ENCODE measurements at places on chromosomes 2 and 18. TPM values are rescaled to one million over a fixed set of nuclear protein-coding genes. Genes with fewer than 3 reads are reported as not detected.

The RNF125 gene
- 18.7 TPM for total RNA-seq

The POMC gene
- 1.8 TPM for total RNA-seq

The ANKRD30B gene
- total RNA-seq = 0.09 TPM

The HMSD gene
- not detected for total RNA-seq

The RALBP1 gene
- total RNA-seq = 51.1 TPM

The COL4A4 gene
- total RNA-seq = 0.44 TPM

The FAHD2B gene
- 13.4 TPM for total RNA-seq

The MYCN gene
- 1.1 TPM for total RNA-seq

The PDE1A gene
- 3.9 TPM for total RNA-seq

The COL4A3 gene
- total RNA-seq = 0.16 TPM

DNA sequence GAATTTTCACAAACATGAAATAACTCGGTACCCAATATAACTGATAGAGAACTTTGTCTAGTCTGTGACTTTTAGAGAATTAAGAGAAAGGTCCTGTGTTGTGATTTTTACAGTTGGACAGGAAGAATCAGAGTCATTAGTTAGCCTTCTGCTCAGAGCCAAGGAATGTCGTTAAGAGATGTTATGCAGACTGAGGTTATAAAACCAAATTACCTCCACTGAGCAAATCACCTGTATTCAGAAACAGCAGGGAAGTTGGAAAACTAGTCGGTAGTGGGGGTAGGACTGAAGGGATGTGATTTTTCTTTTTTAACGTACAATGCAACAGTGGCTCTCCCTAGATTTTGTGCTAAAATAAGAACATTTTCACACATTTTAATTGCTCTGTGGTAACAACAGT lies 18.5 kb downstream of the TANK start:
- no peak for DNase-seq

- DNase-seq = peak; percentile 63
Observed at GRCh38 chr2:1707771-1708418, 36.4 kb downstream of the PXDN start.

DNA sequence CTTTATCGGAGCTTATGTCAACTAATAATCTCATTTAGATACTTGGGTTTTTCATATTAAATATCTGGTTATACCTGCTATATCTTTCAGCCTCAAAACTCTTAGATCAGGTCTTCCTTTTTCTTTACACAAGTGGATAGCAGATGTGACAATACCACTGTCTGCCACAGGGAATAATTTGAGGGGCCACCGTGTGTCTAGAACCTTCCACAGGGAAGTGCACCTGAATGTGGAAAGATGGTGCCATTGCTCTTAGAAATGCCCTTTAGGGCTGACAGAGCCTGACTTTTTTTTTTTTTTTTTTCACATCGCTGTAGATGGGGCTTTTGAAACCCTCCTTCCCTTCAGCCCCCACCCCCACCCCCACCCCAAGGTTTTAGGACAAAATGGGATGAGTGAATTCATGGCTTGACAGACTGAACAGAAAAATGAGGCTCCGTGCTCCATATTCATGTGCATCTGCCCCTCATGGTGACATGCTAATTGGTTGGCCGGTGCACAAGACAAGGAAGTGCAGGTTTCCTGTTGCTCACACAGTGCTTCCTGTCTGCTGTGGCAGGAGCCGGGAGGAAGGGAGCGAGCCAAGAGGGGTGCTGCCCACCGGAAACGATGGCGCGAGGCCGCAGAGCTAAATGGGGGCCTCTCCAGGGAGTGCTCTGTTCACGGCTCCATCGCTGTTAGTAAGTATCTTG lies 246.0 kb downstream of the LDLRAD4 start:
- peak; percentile 84 for DNase-seq

DNA sequence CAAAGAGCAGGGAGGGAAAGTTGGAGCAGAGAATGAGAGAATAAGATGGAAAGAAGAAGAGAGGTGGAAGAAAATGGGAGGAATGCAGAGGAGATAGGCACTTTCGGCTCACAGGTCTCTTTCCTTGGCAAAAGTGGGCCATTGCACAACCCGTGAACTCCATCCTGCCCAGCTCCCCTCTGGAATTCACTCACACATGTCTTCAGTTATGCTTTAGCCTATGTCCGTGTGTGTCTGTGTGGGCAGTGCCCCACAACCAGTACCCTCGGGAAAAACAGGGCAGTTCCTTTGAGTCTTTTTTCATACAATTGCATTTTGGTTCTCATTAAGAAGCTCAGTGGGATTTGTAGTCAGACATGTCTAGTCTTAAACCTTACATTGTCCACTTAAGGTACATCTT lies 34.5 kb downstream of the DTNA start:
- DNase-seq = no peak

- DNase-seq = no peak
Observed at GRCh38 chr2:97688062-97688827, 18.7 kb downstream of the C2orf92 start.

- no peak for DNase-seq
Observed at GRCh38 chr18:49029628-49030027, 78.9 kb upstream of the SMAD7 start.

DNA sequence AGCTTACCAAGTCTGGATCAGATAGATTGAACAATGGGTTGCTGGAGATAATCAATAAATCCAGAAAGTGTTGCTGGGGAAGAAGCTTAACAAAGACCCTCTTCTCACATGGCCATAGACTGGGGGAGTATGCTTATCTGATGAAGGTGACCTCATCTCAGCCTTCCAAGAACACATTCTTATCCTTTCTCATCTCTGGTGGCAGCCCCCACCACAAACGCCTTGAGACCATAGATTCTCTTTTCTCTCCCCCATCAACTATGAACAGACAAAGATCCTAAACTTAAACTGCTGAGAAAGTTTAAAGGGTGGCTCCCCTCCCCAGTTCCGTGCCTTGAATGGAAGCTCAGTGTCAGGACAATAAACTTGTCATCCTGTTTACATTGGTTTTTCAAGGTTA lies 428.7 kb upstream of the TRIB2 start:
- no peak for DNase-seq

- DNase-seq = no peak
Observed at GRCh38 chr2:145228506-145228905, 708.6 kb upstream of the ZEB2 start.

DNA sequence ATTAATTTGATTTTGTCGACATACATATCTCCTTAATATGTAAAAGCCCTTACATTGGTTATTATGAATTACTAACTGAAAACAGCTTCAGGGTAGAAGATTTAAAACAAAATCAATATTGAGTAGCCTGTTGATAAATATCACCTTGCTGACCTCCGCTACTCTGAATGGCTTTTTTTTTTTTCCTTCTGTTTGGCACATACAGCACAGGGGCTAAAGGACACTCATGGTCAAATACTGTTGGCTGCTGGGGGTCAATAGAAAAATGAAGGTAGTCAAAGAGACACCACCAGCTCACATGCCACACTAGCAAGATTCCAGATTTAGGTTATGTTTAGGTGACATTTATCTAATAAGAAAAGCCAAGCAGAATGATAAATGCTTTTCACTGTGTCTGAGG lies 1642.4 kb upstream of the SLC39A10 start:
- no peak for DNase-seq

DNA sequence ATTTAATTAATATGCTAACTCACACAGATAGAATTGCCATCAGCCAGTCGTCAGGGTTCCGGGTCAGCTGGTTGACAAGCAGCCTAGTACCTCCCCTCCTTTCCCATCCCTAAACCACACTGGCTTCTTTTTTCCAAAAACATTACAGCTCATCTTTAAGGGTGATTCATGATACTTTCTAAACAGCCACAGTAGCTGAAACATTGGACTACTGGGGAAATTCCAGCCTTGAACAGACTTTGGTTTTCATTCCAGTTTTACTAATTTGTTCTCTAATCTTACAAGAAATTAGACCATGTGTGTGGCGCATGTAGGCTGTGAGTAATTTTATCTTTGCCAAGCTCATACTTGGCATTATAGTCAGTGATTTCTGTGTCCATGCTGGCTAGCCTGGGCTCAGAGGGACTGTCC lies 110.8 kb downstream of the FMNL2 start:
- DNase-seq = no peak

DNA sequence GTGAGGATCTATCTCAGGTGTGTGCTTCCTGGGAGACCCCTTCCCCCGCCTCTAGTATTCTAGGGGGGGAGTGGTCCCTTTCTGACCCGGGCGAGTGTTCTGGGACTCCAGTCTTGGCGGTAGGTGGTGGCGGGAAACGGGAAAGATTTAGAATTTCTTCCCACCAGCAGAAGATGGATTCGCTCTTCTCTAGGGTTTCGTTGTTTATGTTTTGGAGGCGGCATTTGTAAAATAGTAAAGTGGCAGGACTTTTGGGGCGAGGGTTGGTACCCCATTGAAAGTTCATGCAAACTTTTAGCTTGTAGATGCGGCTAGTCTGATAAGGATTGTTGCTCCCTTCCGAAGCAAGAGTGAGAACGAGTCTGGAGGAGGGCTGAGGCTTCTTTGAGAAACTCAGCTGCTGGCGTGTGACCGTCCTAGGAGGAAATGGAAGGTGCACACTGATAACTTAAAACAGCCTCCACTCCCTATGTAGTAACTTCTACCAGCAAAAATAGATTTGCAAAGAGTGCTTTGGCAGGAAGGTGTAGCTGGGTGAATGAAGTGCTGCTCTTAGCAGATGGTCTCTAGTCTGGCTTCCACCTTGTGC lies 412 bp downstream of the GPD2 start:
- peak; percentile 62 for DNase-seq

Measured in mucosa of descending colon (tissue), 3 donors.